NCI-H2081 treated with DMSO at 0.1 percent for 48 hours (cell line): ENCODE measurements at places on chromosomes 12 and 14.

DNA sequence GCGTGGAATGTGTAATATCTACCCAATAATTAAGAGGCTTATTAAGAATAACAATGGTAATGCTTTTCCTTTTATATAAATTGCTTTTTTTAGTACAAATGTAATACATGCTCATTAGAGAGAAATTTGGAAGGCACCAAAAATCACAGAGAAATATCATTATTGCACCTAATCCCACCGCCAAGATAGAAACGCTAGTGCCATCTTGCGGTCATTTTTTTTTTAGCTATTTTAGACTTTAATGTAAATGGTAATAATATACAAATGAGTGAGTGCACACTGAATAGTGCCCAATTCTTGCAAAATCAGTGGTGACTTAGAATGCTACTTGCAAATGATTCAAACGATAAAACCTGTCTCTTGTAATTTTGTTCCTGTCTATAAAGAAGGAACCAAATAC lies 576.8 kb upstream of the TMEM132C start:
- no peak for DNase-seq

DNA sequence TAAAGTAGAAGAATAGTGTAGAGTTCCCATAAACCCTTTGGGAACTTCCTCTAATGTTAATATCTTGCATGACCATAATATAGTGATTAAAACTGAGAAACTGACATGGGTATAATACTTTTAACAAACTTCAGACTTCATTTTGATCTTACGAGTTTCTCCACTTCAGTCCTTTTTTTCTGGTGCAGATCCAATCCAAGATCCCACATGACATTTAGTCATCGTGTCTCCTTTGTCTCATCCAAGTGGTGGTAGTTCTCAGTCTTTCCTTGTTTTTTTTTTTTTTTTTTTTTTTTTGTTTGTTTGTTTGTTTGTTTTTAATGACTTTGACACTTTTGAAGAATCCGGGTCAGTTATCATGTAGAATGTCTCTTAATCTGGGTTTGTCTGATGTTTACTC lies 179.2 kb downstream of the CACNA1C start:
- no peak for DNase-seq

- DNase-seq: no peak
These were observed 496 bp downstream of the PPP2R5C start for GRCh38 chr14:101761881-101762529.

- no peak for DNase-seq
These were observed 38.5 kb downstream of the EP400 start for GRCh38 chr12:131988054-131988796.

- no peak for DNase-seq
These were observed 94.2 kb upstream of the FGD4 start for GRCh38 chr12:32305163-32305562.

DNA sequence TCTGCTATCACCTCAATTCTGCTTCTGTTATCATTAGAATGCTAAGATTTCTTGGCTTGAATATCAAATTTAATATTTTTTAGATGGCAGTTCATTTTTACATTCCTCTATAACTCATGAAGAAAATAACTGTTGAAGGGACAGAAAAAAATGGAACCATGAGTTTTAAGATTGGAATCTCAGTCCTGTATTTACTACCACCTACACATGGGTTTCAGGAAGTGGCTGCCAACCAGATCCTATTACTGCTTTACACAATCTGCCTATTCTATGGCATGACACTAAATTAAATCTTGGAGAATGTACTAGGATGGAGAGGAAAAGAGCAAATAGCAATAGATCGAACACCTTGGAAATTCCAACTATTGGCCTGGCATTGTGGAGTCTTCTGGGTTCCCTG lies 140.8 kb downstream of the DUSP6 start:
- DNase-seq: no peak

DNA sequence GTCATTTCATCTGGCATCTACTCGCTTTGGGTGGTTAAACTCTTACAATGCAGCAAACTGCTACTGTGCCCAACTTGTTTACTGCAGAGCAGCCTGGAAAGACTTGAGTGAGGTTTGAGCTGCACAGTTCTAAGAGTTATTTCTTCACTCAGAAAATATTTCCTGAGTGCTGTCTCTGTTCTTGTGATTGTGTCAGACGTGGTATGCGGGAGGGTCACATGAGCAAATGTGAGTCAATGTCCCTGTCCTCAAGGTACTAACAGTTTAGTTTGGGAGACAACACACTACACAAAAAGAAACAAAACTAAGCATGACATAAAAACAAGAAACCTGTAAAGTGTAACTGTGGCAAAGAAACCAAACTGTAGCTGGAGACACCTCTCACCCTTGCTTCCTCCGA lies 32.4 kb downstream of the FLVCR2 start:
- no peak for DNase-seq

DNA sequence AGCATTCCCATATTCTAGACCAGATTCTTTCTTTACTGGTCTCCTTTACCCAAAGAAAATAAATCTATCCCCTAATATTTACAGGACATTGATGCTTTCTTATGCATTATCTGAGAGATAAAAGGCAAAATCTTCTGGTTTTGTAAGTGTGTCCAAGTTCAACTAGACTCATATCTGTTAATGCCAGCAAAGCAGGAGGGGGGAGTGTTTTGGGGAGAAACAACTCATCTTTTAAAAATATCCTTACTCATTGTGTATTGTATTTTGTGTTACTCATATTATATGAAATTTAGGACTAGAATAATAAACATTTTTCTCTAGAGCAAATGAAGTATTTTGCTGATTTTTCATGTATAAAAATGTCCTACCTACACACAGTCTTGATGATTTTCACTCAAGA lies 54.8 kb downstream of the SAMD4A start:
- no peak for DNase-seq

DNA sequence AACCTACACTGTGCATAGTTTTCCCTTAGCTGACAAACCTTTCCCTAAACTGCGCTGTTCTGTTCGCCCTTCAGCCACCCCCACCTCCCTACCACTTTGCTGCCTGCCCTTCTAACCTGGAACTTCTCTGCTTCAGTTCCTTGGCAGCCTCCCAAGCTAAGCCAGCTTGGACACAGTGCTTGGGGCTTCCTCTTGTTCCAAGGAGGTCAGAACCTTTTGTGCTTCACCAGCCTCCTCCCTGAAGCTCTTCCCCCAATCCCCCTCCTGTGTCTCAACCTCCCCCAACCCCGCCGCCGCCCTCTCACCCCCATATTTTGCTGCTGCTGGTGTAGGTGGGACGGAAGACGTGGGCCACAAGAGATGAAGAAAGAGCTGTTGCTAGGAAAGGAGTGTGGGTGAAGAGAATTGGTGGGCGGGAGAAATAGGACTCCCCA lies 8.1 kb upstream of the RIC8B start:
- DNase-seq: no peak

GRCh38 chr14:81710232-81710845 lies 176.7 kb upstream of the SEL1L start:
- DNase-seq: no peak

DNA sequence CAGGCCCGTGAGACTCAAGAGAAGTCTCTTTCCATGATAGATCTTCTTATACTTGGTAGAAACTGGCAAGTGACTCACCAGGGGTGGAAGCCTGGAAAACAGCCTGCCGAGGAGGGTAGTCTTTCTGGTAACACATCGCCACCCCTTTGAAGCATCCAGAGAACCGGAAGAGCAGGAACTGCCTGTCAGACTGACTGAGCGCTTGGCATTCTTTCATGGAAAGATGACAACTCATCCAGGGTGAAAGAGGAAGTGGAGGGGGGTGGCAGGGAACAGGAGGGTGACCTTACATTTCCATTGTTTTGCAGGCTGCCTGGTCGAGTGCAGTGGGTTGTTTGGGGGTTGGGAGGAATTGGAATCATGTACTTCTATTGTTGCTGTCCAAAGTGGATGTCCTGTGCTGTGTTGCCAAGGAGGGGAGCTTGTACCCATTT lies 34.5 kb downstream of the PRKCH start:
- no peak for DNase-seq

DNA sequence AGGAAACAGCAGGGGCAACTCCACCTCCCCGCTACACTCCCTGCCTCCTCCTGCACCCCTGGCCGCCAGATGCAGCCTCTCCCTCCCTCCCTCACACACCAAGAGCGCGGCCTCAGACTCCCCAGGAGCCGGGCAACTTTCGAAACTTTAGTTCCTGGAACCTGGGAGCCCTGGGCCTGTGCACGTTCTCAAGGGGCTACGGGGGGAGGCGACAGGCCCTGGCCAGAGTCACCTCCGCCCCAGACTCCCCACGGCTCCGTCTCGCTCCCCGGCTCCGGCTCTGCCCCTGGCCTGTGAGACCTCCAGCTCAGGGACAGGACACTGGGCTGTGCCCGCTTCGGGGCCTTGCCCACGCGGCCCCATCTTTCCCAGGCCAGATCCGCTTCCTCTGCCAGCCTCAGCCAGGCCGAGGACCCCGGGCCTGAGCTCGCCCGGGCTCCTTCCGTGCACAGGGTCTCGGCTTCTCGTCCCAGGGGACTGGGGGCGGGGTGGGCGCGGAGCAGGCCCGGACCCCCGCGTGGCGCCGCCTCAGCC lies 5.5 kb downstream of the AMN start:
- no peak for DNase-seq

- no peak for DNase-seq
These were observed 19.6 kb upstream of the C12orf42 start for GRCh38 chr12:103515341-103515740.

DNA sequence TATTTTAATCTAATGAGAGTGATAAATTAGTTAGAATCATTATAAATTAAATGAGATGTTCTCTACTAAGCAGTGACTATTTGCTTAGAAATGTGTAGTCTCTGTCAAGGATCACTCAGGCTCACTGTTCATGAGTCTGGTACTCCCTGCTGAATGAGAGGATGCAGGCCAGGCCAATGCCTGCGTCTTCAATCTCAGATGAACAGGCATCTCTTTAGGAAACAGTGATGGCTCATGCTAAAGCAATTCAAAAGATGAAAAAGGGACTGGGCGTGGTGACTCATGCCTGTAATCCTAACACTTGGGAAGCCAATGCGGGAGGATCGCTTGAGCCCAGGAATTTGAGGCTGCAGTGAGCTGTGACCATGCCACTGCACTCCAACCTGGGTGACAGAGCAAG lies 106.8 kb downstream of the ZFC3H1 start:
- DNase-seq: no peak

GRCh38 chr12:118046430-118046829 lies 14.5 kb downstream of the WSB2 start:
- DNase-seq: no peak

DNA sequence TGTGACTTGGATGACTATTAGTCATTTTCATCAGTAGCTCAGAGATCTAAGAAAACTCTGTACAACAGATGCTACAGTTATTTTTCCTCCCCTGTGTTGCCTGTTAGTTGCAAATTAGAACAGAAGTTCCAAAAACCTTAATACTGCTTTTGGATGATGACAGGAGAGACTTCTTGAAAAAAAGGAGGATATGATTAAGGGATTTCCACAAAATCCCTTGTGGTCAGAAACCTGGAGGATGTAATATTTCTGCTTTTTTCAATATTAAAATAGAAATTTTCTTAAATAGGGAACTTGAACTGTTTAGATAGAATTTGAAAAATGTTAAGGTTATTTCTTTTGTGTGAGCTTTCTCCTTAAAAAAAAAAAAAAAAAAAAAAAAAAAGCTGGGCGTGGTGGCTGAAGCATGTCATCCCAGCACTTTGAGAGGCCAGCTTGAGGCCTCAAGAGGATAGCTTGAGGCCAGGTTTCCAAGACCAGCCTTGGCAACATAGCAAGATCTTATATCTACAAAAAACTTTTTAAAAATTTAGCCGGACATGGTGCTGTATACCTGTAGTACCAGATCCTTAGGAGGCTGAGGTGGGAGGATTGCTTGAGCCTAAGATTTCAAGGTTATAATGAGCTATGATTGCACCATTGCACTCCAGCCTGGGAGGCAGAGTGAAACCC lies 14.1 kb downstream of the CMAS start:
- DNase-seq: no peak

- DNase-seq: no peak
These were observed 68.9 kb downstream of the EML1 start for GRCh38 chr14:99862136-99862535.

- no peak for DNase-seq
These were observed 188.3 kb upstream of the BCL2L14 start for GRCh38 chr12:11882301-11883019.

GRCh38 chr14:99534863-99535262 lies 53.7 kb downstream of the CCNK start:
- DNase-seq: no peak

GRCh38 chr12:66194122-66194521 lies 5.1 kb downstream of the IRAK3 start:
- DNase-seq: no peak

GRCh38 chr12:115051378-115051777 lies 367.4 kb upstream of the TBX3 start:
- no peak for DNase-seq

DNA sequence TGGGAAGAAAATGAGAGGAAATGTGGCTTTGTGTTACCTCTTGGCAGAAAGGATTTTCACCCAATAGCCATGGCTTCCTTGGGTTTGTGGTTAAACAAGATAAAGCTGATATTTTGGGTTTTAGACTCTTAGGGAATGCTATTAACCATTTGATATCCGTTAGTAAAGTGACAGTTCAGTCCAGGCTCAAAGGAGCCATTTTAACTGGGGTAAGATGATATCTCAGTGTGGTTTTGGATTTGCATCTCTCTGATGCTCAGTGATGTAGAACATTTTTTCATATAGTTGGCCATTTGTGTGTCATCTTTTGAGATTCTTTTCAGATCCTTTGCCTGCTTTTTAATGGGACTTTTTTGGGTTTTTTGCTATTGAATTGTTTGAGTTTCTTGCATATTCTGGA lies 30.1 kb downstream of the IFT43 start:
- DNase-seq: no peak

DNA sequence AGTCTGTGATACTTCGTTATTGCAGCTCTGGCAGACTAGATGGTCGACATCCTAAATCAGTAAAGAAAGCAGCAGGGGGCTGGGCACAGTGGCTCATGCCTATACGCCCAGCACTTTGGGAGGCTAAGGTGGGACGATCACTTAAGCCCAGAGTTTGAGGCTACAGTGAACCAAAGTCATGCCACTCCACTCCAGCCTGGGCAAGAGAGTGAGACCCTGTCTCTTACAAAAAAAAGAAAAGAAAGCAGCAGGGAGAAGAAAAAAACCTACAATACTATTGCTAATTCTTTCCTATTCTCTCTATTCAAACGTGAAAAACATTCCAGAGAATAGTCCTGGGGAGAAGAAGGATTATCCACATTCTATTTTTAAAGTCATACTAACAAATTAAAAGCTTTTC lies 79.5 kb downstream of the DCAF5 start:
- no peak for DNase-seq

GRCh38 chr14:104289507-104289906 lies 151.1 kb downstream of the KIF26A start:
- no peak for DNase-seq
